ENCODE measurements at places on chromosomes 6 and 20.

- DNase-seq, result no peak
Measured at GRCh38 chr6:3125815-3126214, 7.3 kb downstream of the BPHL start.

- no peak for DNase-seq
Measured at GRCh38 chr6:148251891-148252290, 90.7 kb upstream of the SASH1 start.

GRCh38 chr6:130674604-130675003, 152.6 kb upstream of the SMLR1 start:
- DNase-seq, result no peak

- no peak for DNase-seq
Measured at GRCh38 chr6:130152908-130153510, 69.7 kb downstream of the SAMD3 start.

GRCh38 chr20:35171753-35172433, at the start of gene PROCR:
TSS of gene PROCR (plus strand) at chr20:35172072. CDS start at chr20:35172155, 83 bp downstream.
- DNase-seq, result peak; percentile 74

Measured in tibial nerve (tissue), 4 donors.